Left renal cortex interstitium (tissue), 4 donors: ENCODE measurements at places on chromosomes 16 and 17. TPM values are rescaled to one million over a fixed set of nuclear protein-coding genes. Genes with fewer than 3 reads are reported as not detected.

ZNF18 gene
- polyA plus RNA-seq: 11.5 TPM

TBC1D26 gene
- 0.95 TPM for polyA plus RNA-seq

PMP22 gene
- polyA plus RNA-seq: 66.5 TPM

TM4SF5 gene
- polyA plus RNA-seq: 1.5 TPM

CCL5 gene
- polyA plus RNA-seq: 2.1 TPM

OSGIN1 gene
- polyA plus RNA-seq: 0.23 TPM

SLC13A2 gene
- polyA plus RNA-seq: 19.3 TPM

SBK1 gene
- polyA plus RNA-seq: 27.3 TPM

FAM20A gene
- polyA plus RNA-seq: 11.9 TPM

CD79B gene
- 2.8 TPM for polyA plus RNA-seq

ZSCAN10 gene
- 0.49 TPM for polyA plus RNA-seq

CCL17 gene
- not detected for polyA plus RNA-seq

CCDC154 gene
- 3.7 TPM for polyA plus RNA-seq

GRCh38 chr17:73118951-73119391, 26.5 kb upstream of the SLC39A11 start:
- DNase-seq: no peak

DNA sequence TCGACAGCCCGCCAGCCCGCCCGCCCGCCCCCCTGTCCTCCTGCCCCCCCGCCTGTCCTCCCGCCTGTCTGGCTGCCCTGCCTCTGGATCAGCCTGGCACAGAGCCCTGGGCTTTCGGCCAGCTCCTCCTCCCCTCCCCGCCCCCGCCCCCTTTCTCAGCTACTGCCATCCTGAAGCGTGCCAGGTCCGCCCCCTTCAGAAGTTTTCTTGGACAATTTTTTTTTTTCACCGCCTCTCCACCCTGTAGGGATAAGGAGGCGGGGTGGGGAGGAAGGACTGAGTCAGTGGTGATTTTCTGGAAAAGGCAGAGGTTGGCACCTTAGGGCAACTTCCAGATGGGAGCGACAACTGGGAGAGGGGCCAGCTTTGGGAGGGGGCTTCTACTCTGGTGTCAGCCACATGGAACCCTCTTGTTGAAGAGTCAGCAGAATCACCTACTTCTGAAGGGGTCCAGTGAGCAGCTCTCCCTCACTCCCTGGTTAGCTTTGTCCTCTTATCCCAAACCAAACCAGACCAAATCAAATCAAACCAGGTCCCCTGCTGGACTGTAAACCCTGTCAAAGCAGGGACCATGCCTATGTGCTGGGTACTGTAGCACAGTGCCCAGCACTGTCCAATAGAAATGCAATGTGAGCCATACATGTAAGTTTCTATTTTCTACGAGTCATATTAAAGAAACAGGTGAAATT, 19.7 kb downstream of the IGF2BP1 start:
- DNase-seq: no peak

- DNase-seq: no peak
These were observed 142.9 kb downstream of the C16orf78 start for GRCh38 chr16:49516382-49517036.

DNA sequence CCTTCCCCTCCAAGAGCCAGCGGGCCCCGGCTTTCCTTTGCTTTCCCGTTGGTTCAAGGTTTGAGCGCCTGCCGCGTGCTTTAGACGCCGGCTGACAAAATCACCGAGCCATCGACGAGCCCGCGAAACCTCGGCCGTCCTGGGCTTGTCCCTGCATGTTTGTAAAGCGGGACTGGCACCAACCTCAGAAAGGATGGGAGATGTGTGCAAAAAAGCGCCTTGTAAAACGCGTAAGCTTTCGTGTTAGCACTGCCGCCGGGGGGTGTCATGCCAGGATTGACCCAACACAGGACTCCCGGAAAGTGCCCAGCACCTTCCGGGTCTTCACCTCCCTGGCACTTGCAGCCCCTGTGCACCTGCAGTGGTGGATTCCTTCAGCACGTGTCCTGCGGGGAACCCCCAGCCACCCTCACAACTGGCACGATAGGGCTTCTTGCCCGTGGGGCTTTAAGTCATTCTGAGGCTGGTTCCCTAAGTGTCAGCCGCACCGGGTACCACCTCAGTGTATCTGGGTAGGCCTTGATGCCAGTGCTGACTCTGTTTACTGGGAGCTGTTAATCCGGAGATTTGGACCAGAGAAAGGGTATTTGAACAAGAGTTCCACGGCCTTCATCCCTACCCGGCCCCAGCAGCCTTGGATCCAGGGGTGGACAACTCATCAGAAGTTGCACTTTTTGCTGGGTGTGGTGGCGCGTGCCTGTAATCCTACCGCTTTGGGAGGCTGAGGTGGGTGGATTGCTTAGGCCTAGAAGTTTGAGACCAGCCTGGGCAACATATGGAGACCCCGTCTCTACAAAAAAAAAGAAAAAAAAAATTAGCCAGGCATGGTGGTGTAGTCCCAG, 817 bp downstream of the NDUFAF8 start:
- DNase-seq: no peak

- DNase-seq: no peak
These were observed 5.8 kb downstream of the SEZ6L2 start for GRCh38 chr16:29893553-29893952.

GRCh38 chr16:67547423-67548264, 14.7 kb upstream of the CTCF start:
- DNase-seq: no peak

DNA sequence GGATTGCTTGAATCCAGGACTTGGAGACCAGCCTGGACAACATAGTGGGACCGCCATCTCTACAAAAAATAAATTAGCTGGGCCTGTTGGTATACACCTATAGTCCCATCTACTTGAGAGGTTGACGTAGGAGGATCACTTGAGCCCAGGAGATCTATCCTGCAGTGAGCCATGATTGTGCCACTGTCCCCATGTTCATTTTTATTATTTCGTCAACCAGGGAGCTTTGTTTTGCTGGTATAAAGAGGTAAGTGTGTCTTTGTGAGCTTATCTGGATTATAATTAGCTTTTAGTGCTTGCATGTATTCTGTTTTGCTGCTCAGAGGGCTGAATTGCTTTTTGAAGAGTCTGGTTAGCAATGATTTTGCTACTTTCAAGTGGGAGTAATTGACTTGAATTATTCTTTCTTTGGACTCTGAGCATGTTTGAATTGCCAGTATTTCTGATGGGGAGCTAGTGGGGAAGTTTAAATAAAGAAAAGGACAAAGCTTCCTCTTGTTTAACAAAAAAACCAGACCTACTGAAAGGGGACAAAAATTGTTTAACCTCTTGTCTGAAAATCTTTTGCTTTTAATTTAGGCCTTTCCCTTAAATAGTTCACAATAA, 31.6 kb upstream of the BCAS3 start:
- no peak for DNase-seq

DNA sequence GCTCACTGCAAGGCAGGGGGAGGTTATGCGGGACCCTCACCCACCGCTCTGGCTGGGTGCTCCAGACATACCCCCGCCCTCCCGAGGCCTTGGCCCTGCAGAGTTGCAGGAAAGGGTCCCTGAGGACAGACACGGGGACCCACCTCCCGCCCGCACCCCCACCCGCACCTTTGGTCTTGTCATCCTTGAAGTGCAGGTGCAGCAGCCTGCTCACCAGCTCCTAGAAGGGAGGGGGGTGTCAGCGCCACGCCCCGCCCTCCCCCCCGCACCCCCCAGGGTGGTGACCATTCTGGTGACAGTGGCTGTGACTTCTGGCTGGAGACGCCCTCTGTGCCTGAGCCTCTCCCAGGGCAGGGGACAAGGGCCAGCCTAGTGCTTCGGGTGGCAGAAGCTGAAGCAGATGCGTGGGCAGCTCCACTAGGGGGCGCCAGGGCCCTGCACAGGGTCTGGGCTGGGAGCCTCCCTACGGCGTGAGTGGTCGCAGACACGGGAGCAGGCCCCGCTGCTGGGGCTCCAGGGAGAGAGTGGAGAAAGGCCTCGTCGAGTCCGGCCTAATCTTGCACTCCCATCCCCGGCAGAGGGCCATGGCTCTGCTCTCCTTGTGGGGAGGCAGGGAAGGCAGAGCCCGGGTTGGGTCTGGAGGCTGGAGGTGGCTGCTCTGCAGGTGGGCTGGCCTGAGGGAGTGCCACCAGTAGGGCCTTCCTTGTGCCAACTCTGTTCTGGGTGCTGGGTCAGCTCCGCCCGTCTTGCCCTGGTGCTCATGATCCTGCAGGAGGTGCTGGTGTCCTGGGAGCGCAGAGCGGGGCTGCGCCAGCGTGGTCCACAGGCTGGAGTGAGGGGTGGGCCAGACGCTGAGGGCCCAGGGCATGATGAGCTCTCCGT, 2.7 kb downstream of the CENPX start:
- no peak for DNase-seq

DNA sequence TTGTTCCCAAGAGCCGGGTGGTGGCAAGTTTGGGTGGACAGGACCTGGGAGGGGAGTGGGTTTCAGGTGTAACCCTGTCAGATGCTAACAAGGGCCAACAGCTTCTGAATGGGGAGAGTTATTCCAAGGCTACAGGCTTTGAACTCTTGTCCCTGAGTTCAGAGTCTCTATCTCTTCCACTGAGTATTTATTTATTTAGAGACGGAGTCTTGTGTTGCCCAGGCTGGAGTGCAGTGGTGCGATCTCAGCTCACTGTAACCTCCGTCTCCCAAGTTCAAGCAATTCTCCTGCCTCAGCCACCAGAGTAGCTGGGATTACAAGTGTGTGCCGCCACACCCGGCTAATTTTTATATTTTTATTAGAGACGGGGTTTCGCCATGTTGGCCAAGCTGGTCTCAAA, 2.6 kb upstream of the SETD1A start:
- no peak for DNase-seq

DNA sequence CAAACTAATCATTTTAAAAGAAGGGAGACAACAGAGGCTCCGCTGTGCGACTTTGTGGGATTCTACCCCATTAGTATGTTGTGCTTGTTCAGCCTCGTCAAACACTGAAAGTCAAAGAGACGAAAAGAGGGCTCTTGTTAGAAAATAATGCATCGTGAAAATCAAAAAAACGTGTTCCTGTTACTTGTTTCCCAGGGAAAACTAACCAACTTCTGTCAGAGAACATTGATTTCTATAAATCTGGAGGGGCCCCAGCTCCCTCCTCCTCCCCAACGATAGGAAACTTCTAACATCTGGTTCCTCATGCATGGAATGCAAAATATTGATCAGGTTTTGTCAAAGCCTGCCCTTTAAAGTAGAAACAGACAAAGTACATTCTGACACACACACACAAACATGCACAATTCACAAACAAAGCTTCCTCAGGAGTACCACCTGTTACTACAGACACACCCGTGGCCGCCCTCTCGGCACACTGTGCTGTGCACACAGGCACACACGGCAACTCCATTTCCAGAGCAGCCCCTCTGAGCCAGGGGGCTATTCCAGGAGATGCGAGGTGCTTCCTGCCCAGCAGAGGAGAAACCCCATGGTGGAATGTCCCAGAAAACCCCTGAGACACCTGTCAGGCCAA, 151.3 kb downstream of the ZFHX3 start:
- DNase-seq: no peak

- no peak for DNase-seq
These were observed 17.2 kb downstream of the ADAM11 start for GRCh38 chr17:44775838-44776621.

- DNase-seq: no peak
These were observed 138.1 kb downstream of the TRIM37 start for GRCh38 chr17:58968426-58969061.

DNA sequence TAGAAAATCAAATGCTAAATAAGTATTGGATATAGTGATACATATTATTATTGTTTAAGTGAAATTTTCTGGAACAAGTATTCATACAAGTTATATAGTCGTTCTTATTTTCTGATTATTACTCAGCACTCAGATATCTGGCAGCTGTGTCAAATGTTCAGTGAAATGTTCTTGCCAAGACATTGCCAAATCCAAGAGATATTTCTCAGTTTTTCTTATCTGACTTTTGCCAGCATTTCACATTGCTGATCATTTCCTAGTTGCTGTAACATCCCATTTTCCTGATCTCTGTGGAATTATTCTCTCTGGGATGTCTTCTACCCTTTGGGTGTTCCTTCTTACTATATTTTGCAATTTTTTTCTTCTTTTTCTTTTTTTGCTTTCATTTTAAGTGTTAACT, 262.3 kb downstream of the KIF2B start:
- no peak for DNase-seq

DNA sequence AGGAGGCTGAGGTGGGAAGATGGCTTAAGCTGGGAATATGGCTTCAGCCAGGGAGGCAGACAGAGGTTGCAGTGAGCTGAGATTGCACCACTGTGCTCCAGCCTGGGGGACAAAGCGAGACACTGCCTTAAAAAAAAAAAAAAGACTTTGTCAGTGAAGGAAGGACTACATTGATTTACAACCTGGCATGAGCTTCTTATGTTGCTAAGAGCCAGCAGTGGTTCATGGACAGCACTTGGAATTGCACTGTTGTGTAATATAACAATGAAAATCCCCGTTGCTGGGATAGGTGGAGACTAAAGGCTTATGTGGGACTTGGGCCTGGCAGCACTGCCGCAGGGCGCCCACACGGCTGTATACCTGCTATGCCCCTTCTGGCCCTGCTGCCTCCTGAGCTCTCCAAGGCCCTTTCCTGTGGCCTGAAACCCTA, 14.1 kb upstream of the SLC16A5 start:
- DNase-seq: no peak

GRCh38 chr16:89001117-89002027, 24.4 kb upstream of the CBFA2T3 start:
- no peak for DNase-seq

GRCh38 chr16:29710227-29711219, 31.5 kb downstream of the QPRT start:
- DNase-seq: no peak

GRCh38 chr16:75035410-75035968, 36.7 kb downstream of the ZNRF1 start:
- no peak for DNase-seq

DNA sequence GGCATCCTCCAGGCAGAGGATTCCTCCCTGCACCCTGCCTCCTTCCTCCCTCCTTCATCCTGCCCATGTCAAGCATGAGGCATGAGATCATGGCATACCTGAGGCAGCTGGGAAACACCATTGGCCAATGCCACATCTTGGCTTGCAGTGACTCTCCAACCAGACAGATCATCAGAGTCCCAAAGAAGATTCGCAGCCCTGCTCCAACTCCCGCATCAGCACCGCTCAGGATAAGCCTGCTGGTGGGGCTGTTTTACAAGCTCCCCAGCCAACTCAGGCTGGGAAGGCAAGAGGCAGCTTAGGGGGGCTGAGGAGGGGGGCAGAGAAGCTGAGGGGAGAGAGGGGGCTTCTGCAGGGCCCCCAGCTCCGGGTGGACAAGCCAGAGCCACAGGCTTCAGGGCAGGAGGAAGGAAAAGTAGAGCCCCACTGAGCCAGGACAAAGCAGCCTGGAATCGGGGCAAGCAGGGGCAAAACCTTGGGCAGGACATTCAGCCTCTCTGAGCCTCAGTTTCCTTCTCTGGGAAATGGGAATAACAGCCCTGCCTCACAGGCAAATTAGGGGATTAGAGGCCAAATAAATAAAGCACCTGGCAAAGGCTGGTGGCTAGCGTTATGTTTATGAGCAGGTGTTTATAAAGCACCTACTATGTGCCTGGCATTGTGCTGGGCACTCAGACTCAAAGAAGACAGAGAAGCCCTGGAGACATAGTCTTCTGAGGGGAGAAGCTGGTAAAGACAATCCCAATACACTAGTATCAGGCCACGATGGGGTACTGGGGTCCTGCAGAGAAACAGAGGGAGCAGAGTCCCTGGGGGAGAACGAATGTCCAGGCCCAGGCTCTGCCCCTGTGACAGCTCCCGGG, 88.1 kb downstream of the GOSR1 start:
- DNase-seq: no peak
